ENCODE measurements at places on chromosomes 12 and 14.

- no peak for DNase-seq
Measured at GRCh38 chr12:12502815-12503151, 59.9 kb downstream of the DUSP16 start.

GRCh38 chr14:84085493-84085892, 1444.5 kb upstream of the FLRT2 start:
- no peak for DNase-seq

DNA sequence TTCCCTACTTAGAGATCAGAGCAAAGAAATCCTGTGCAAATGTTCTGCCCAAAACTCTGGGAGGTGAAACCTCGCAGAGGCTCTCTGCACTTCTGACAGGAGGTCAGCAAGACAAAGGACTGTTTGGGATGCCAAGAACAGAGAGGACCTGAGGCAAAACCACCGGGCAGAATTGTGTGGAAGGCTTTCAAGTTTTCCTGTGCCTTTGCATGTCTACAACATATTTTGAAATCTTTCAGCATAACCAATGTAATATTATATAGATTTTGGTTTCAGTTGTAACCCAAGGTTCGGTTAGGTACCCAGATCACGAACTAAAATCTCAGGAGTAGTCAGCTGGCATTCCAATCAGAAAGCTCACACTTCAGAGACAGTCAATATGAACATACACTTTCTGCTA, 99.4 kb upstream of the PLEKHA5 start:
- no peak for DNase-seq

DNA sequence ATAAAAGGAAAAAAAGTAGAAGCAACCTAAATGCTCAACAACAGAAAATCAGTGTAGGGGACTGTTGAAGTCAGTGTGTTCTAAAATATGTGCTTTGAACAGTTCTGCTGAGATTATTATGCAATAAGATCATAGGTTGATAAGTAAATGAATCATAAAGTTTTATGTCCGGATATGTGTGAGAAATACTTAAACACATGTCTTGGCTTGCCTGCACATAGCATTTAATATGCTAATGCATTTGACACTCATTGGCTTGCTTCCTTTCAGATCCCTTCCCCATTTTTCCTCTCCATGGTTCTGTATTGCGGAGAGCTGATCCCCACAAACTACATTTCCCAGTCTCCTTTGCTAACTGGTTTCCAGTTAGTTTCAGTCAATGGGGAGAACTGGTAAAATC, 573.8 kb upstream of the TBX3 start:
- DNase-seq = peak; percentile 85

DNA sequence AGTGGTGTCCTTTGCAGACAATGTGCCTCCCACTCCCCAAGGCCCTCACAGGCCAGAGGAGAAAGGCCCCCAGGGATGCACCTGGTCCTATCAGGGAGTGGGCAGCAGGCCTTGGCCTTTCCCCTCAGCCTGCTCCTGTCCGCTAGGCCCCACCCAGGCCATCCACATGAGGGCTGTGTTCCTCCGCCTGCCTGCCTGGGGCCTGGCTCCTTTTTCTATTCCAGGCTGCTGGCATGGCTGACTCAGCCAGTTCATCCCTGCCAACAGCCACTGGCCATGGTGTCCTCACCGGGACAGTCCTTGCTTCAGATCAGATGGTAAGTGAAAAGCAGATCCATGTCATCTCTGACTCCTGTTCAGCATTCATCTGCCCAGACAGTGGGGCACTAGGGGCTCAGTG, 13.4 kb downstream of the ISM2 start:
- DNase-seq = no peak

All from fibroblast of skin of abdomen (primary cell).